Fibroblast of skin of left biceps (primary cell): ENCODE measurements at places on chromosomes 7 and 10.
A peak's percentile ranks its signal among the peaks of the same experiment; 100 is the strongest.

GRCh38 chr7:108404509-108405420 is 51.5 kb downstream of the NRCAM start:
- no peak for DNase-seq

- no peak for DNase-seq
These were observed 1.4 kb downstream of the ZNF282 start for GRCh38 chr7:149196705-149197171.

DNA sequence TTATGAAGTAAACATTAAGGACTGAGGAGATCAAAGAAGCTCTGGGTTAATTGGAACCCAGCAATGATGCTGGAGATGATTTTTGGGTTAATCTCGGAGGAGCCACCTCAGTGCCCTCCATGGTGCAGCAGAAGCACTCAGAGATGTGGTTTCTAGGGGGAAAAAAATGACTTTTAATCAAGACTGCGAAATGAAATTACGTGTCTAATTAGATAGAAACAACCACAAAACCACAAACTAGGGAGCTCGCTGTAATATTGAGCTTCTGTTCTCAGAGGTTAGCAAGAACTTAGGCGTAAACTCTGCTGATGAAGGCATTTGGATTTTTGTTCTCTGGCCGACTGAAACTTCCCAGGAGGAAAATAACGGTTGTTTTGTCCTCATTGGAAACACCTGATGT is 319.0 kb downstream of the GRID1 start:
- DNase-seq, result no peak

- no peak for DNase-seq
These were observed 64.1 kb downstream of the CTTNBP2 start for GRCh38 chr7:117808910-117809705.

DNA sequence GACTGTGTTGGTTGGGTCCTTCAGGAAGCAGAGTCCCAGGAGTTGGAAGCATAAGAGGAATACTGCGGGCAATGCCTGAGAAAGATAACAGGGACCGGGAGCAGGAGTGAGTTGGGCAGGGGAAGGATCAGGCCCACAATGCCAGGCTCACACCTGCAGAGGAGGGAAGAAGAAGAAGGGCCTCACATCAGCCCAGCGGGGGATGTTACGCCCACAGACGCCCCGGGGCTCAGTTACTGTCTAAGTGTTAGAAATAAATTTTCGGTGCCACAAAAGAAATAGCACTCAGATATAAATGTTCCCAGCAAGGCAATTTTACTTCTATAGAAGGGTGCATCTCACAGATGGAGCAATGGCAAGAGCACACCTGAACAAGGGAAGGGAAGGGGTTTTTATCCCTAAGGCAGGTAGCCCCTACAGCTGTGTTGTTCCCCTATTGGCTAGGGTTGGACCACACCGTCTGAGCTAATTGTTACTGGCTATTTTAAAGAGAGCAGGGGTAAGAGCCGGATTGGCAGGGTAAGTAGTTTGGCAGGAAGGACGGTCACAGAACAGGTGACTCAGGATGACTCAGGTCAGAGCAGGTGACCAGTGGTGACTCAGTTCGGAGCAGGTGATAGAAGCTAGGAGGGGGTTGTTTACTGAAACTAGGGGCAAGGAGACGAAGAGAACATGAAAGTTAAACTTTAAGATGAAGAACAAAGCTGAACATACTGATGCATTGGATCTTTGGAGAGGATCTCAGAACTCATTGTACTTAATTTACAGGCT is at the start of gene NOS3:
Gene NOS3, plus strand, starts transcription at position 602 of the 771 bp plus-strand sequence. CDS start 2,787 bp downstream, outside the sequence.
- no peak for DNase-seq

GRCh38 chr10:14173706-14174594 is 156.8 kb downstream of the FRMD4A start:
- DNase-seq, result no peak

GRCh38 chr10:122515588-122516231 is 44.8 kb upstream of the DMBT1 start:
- DNase-seq, result no peak

GRCh38 chr7:107659666-107660065 is 962 bp upstream of the SLC26A4 start:
- DNase-seq, result peak; percentile 49

DNA sequence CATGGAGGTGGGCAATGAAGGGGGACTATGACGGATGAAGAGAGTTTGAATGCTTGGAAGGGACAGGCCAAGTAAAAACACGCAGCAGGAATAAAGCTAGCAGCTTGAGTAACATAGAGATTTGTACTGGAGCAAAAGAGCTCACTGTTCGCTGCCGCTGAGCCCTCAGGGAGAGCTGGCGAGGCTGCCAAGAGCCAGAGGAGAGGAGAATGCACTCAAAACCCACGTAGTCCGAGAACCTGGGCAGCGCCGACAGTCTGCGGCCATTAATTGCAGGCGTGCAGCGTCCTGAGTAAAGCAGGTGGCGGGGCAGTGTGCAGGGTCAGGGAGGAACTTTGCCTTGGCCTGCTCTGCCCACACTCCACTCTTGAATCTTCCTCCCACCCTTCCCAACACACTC is 68.2 kb downstream of the SLC37A3 start:
- DNase-seq, result no peak

DNA sequence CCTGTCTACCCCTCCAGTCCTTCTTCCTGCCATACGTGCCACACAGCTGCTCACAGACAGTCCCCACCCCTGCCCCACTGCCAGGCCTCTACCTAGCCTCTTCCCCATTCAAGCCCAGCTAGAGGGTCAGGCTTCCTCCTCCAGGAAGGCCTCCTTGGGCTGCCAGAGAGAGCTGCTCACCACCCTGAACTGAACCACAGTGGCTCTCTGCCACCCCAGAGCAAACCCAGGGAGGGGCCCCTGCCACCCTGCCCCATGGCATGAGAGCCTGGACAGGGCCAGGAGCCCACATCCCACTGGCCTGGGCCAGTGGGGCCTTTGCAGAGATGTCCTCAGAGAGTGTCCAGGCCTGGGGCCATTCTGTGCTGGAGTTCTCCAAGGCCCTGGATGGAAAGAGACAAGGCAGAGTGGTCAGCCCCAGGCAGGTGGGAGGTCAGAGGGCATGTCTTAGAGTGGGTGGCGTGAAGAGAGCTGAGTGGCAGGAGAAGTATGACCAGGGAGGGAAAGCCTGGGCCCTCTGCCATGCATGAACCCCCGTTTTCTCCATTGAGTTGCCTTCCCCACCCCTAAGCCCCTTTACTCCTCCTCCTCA is 40.4 kb downstream of the TMEM270 start:
- no peak for DNase-seq

- DNase-seq, result no peak
These were observed 118.1 kb upstream of the PHF14 start for GRCh38 chr7:10855583-10855982.

- no peak for DNase-seq
These were observed 114.0 kb upstream of the HGF start for GRCh38 chr7:81883801-81884393.

DNA sequence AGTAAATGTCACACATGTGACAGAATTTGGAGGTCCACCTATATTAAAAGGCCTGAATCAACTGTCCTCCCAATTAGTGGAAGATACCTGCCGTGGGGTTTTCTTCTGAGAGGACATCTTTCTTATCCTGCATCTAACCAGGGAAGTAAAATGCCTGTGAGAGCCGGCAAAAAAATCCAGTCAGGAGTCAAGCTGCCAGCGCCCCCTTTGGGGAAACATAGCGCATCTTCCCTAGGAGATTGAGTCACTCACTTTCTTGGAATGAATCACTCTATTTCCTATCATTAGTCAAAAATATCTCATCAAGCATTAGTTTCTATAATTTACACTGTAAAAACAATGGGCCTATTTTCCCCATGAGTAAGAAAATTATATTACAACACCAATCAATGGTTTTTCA is 66.4 kb upstream of the ANK3 start:
- DNase-seq, result no peak

DNA sequence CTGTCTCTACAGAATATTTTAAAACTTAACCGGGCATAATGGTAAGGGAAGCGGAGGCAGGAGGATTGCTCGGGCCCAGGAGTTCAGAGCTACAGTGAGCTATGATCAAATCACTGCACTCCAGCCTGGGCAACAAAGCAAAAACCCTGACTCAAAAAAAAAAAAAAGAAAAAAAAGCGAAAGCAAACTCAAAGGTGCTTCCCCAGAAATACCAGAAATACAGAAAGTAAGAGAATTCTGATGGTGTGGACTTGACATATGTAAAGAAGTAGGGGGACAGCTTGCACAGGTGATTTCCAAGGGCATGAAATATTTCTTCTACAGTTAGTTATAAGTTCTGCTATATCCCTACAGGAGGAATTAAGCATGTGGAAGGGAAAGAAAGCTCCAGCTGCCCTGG is 69.7 kb upstream of the APBB1IP start:
- no peak for DNase-seq

DNA sequence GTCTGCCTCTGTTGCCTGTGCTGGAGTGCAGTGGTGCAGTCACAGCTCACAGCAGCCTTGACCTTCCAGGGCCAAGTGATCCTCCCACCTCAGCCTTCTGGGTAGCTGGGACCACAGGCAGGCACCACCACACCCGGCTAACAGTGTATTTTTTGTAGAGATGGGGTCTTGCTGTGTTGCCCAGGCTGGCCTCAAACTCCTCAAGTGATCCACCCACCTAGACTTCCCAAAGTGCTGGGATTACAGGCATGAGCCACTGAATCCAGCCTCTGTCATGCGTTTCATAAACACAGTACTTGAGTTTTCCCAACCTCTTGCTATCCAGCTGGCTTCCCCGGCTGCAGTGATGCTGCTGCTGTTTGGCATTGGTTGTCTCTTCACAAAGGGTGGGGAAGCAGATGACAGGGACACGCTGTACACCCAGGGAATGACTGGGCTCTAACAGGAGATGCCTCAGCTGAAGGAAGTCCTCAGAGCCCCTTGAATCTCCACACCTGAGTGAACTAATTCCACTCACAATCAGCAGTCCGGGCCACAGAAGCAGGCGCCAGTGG is 191.5 kb downstream of the DIP2C start:
- DNase-seq, result no peak

GRCh38 chr10:70442332-70442988 is 979 bp upstream of the NODAL start:
- no peak for DNase-seq

GRCh38 chr7:96495751-96496216 is 173.9 kb upstream of the SLC25A13 start:
- DNase-seq, result no peak

- peak; percentile 3 for DNase-seq
These were observed 71.5 kb downstream of the IDE start for GRCh38 chr10:92502296-92502808.

GRCh38 chr7:130544356-130544755 is 52.5 kb downstream of the MEST start:
- no peak for DNase-seq

- DNase-seq, result no peak
These were observed 154.6 kb upstream of the NRBF2 start for GRCh38 chr10:62978482-62978881.

GRCh38 chr7:19069842-19070241 is 47.6 kb downstream of the TWIST1 start:
- DNase-seq, result no peak

DNA sequence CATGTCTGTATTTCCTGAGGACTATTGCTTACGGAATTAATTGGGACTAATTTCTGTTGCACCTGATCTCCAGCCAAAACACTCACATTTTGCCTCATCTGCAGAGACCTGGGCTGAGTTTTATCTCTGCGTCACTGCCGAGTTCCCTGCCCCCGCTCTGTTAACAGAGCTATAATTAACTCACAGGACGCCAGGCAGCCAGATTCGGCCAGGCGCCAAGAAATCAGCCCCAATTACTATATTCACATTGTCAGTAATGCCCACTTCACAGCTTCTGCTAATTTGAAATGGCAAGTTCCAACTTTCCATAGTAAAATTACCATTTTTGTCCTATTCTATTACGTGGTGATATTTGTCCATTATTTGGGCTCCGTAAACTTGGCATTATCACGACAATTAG is 130.5 kb downstream of the CUX1 start:
- no peak for DNase-seq

DNA sequence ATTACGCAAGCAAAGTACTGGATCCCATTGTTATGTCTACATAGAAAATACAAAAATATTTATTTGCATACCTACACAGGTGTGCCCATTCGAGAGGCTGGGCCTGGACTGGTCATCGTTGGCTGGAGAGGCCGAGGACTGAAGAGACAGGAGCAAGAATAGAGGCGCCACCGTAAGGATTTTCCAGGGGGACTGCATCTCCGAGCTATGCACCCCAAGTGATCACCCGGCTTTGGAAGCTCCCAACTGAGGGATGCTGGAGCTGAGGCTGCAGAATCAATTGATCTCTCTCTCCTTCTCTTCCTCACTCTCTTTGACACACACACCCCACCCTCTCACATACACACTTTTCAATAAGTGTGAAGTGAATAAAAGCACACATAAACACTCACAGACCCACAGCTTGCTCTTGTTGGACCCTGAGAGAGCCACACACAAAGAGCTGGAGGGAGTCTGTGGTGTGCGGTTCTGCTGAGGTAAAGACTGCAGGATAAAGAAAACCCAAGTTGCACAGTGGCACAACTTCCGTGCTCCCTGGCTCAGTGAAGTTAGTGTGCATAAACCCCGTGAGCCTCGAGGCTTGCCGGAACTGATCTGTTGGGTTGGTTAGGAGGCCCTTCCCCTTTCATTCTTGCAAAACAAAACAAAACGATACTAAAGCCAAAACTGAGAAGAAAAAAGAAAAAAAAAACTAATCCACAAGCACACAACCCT is at the start of gene AOAH:
Gene AOAH, minus strand, starts transcription at position 544 of the 714 bp plus-strand sequence. Its CDS starts 346 bp downstream, at position 198.
- no peak for DNase-seq

DNA sequence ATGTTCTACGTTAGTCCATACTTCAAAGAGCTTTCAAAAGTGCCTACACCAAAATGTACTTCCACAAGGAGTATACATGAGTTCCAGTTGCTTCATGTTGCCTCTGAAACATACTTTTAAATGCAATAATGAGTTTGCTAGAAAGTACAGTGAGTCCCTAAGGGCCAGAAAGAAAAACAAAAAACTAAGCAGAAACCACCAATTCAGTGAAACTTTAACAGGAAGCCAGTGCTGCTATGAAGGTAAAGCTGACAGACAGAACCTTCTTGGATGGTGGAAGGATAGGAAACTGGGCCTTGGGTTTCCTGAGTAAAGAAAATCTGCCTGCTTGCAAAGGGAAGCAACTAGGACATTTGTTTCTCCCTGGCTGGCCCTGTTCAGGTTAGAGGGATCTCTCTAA is 104.2 kb downstream of the CTTNBP2 start:
- no peak for DNase-seq
